ENCODE measurements at places on chromosomes 7 and 10. TPM values are rescaled to one million over a fixed set of nuclear protein-coding genes. Genes with fewer than 3 reads are reported as not detected.

The SPAG6 gene
- not detected for total RNA-seq

The VPS37D gene
- 5.7 TPM for total RNA-seq

The AMZ1 gene
- 0.50 TPM for total RNA-seq

The RGR gene
- total RNA-seq: not detected

The EPHB6 gene
- 18.4 TPM for total RNA-seq

The TMEM178B gene
- total RNA-seq: 2.3 TPM

The PDGFA gene
- 91.5 TPM for total RNA-seq

The PHF14 gene
- 20.7 TPM for total RNA-seq

The KLF14 gene
- total RNA-seq: not detected

The ITIH5 gene
- total RNA-seq: 3.6 TPM

The CUZD1 gene
- total RNA-seq: 0.52 TPM

The ABCB4 gene
- 0.99 TPM for total RNA-seq

The PCGF5 gene
- total RNA-seq: 33.6 TPM

The LIPJ gene
- not detected for total RNA-seq

The NACAD gene
- 4.2 TPM for total RNA-seq

The AGMO gene
- total RNA-seq: 5.5 TPM

The NODAL gene
- not detected for total RNA-seq

The PON1 gene
- total RNA-seq: not detected

The PPP1R3C gene
- total RNA-seq: 201 TPM

The FGF8 gene
- total RNA-seq: not detected

The DNAJC12 gene
- 4.8 TPM for total RNA-seq

The AGR2 gene
- not detected for total RNA-seq

The CTAGE6 gene
- total RNA-seq: 1.1 TPM

The BHLHA15 gene
- total RNA-seq: 1.4 TPM

The SPDYE1 gene
- not detected for total RNA-seq

Measured in smooth muscle cell of the pulmonary artery (primary cell).